ENCODE measurements at places on chromosomes 3 and 15.

GRCh38 chr3:143172062-143172794 is 52.7 kb downstream of the CHST2 start:
- no peak for DNase-seq

GRCh38 chr15:44023176-44023575 is 171.9 kb downstream of the FRMD5 start:
- DNase-seq, result no peak

GRCh38 chr3:157836022-157836421 is 270.2 kb downstream of the SHOX2 start:
- no peak for DNase-seq

DNA sequence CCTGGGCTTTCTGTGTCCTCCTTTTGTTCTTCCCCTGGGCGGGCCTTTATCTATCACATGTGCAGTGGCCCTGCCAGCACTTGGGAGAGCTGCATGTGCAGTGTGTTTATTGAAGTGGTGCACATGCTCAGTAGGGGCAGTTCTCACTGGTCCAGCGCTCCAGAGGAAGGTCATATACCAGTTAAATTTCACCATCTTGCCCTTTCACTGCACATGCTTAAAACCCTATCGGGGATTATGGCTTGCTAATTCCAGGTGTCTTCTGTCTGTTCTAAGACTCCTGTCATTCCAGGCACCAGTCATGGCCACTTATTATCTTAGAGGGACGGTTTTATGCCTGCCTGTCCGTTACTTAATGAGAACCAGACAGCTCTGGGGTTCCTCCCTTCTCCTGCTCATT is 52.2 kb downstream of the ROPN1B start:
- DNase-seq, result no peak

DNA sequence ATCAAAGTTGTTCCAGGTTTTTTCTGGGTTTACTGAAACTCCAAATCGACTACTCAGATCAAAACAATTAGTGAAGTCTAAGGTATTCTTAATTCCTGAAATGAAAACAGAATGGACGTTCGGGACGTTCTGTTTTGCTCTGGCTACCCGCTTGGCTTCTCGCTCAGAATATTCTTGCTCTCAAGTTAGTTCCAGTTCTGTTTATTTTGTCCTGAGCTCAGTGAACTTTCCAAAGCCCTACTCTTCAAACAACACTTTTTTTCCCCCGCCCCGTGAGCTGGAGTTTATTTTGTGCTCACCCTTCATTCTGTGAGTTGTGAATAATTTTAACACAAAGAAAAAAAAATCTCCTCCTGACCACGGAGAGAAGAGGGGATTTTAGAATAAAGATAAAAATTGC is 72.6 kb downstream of the SAMMSON start:
- no peak for DNase-seq

DNA sequence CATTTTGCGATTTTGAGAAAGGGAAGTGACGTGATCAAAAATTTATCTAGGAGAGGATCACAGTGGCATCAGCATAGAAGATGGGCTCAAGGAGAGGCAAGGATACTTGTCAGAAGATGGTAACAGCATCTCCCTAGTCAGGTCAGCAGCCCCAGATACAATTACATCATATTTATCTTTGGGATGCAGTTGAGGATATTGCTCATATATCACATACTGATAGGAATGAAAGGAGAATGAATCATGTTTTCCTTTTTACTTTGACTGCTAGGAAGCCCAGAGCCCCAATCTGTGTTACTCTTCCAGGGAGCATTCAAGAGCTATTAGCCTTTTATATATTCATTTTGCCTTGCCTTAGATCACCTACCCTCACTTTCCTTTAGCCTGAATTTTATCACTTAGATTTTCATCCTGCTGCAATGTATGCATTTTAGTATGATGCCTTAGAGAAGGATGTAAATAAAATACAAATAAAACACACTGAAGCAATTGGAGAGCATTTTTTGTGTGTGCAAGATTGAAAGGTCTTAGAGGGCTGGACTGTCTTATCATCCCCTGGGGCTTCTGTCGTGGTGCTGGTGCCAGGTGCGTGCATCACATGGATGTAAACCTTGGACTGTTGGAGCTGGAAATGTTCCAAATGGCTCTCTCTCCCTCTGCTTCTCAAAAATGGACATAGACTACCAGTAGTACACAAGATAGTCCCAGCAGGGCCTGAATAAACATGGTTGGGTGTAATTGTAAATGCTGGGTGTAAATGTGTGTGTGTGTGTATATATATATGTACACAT is 40.3 kb downstream of the CORO2B start:
- peak; percentile 90 for DNase-seq

DNA sequence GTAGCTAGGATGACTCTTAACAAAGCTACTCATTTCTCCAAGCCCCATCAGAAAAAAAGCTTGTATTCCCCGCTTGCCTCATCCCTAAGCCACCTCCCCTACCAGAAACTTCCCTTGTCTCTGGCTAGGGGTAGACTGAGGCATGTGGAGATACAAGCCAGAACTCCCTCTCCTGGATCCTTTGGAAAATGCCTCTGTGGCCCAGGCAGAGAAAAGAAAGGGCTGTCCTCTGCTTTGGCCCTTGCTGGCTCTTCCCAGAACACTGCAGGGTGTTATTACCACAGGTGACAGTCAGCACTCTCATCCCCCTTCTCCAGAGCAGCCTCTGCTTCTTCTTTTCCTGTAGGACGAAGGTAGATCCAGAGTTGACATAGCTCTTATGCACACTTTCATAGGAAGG is 15.2 kb downstream of the RMDN3 start:
- no peak for DNase-seq
